ENCODE measurements at places on chromosomes 6 and 20. TPM values are rescaled to one million over a fixed set of nuclear protein-coding genes. Genes with fewer than 3 reads are reported as not detected.

HLA-F gene
- total RNA-seq: 81.3 TPM

KHDRBS2 gene
- total RNA-seq: 19.2 TPM

CRISP2 gene
- total RNA-seq: not detected

CHD6 gene
- 83.8 TPM for total RNA-seq

TMEM74B gene
- total RNA-seq: 2.7 TPM

- no peak for DNase-seq
These were observed 270.2 kb downstream of the SMOC2 start for GRCh38 chr6:168711049-168711640.

DNA sequence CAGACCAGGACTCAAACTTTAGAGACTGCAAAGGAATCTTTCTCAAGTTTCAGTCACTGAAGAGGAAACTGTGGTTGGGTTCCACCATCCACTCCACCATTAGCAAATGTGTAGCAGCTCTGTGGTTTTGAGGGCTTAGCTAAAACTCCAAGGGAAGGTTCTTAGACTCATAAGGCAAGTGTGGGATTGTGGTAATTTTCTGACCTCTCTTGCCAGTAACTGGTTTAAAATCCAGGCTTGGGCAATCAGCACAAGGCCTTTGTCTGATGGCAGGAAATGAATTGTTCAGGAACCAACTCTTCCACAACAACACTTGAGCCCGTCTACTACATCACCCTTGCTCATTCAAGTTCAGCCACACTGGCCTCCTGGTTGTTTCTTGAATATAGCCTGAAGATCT lies 68.6 kb upstream of the FBXL4 start:
- no peak for DNase-seq

- DNase-seq: no peak
These were observed 1.7 kb downstream of the AFDN start for GRCh38 chr6:167828325-167828956.

GRCh38 chr6:46895930-46896329 lies 25.8 kb downstream of the ADGRF5 start:
- DNase-seq: no peak

DNA sequence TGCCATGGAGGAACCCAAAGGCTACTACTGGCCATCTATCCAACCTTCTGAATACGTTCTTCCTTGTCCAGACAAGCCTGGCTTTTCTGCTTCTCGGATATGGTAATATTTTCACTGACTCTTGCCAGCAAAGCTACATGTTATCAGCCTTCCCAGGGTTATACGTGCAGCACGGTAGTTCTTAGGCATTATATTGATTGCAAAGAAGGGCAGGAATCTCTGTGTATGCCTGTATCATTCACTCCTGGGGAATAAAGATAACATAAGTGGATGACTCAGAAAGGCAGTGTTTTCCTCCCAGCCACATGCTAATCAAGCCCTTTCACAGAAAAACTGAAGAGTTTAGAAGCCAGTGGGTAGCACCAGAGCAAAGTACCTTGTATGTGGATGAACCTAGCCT lies 98.7 kb downstream of the ADGRG6 start:
- no peak for DNase-seq

- DNase-seq: no peak
These were observed 49.6 kb downstream of the SULF2 start for GRCh38 chr20:47735412-47736400.

DNA sequence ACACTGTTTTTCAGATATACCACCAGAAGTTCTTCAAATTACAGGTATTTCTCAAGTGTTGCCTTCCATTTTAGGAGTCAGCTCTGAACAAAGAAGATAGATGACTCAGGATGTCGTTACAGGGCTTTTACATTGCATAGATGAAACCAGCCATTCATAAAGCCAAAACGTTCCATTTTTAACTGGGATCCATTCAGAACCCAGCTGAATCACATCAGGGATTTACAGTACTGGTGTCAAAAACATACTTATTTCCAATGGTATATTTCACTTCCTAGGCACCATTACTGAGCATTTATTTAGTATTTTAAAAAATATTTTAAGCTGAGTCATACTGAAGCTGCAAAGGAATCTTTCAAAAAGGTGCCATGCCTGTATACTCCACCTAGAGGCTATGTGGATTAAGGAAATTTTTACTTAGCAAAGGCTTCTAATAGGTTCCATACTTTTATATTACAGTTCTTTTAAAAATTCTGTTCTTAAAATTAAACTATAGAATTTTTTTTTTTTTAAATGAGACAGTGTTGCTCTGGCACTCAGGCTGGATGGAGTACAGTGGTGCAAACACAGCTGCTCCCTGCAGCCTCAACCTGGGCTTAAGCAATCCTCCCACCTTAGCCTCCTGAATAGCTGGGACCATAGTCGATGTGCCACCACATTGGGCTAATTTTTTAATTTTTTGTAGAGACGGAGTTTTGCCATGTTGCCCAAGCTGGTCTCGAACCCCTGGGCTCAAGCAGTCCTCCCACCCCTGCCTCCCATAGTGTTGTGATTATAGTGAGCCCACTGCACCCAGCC lies 2.6 kb downstream of the ASF1A start:
- no peak for DNase-seq

DNA sequence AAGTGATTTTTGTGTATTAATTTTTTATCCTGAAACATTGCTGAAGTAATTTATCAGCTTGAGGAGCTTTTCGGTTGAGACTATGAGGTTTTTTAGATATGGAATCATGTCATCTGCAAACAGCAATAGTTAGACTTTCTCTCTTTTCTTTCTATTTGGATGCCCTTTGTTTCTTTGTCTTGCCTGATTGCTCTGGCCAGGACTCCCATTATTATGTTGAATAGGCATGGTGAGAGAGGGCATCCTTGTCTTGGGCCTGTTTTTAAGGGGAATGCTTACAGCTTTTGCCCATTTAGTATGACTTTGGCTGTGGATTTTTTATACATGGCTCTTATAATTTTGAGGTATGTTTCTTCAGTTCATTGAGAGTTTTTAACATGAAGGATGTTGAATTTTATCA lies 207.6 kb upstream of the DEFB112 start:
- no peak for DNase-seq

GRCh38 chr6:45416700-45417099 lies 39.0 kb upstream of the SUPT3H start:
- no peak for DNase-seq

DNA sequence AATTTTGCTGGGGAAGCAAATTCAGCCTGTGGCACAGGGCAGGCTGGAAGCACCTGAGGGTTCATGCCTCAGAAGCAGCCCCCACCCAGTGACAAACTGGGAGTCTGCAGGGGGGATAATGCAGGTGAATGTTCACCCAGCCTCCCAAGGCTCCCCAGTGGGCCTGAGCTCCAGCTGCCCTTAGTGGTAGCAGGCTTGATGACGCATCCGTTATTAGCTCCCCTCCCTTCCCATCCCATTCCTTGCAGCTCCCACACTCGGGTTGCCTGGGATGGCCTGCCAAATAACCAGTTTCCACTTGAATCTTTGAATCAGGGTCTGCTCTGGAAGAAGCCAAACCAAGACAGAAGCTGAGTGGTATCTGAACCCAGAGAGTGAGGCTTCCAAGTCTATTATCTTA lies 15.8 kb downstream of the KCNK15 start:
- no peak for DNase-seq

- no peak for DNase-seq
These were observed 4.5 kb downstream of the NRN1 start for GRCh38 chr6:6002005-6002847.

Measured in thyroid gland (tissue), 4 donors.